ENCODE measurements at places on chromosomes 5 and 9.

DNA sequence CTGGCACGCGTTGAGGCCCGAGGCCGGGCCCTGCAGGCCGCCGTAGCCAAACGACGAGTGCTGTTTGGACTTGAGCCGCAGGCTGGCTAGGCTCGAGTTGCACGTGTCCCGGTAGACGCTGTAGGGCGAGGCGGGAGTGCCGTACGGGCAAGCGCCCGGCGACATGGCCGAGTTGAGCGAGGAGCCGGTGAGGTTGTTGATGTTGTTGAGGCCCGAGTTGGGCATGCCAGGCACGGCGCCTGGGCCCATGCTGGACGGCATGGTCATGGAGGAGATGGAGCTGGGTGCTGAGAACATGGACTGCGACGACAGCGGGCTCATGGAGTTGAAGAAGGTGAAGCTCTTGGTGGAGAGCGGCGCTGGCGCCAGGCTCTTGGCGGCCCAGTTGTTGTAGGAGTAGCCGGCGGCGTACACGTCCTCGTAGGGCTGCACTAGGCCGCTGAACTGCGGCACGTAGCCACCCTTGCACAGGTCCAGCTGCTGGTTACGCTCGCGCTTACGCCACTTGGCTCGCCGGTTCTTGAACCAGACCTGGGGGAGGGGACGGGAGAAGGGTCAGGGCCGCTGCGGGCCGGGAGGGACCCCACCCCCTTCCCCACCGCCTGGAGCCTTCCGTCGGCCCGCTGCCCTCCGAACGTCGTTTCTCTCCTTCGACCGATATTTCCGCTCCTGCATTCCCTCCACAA is 5.1 kb downstream of the PITX1 start:
- no peak for DNase-seq

- no peak for DNase-seq
Measured at GRCh38 chr9:112754578-112754977, 4.0 kb downstream of the SNX30 start.

DNA sequence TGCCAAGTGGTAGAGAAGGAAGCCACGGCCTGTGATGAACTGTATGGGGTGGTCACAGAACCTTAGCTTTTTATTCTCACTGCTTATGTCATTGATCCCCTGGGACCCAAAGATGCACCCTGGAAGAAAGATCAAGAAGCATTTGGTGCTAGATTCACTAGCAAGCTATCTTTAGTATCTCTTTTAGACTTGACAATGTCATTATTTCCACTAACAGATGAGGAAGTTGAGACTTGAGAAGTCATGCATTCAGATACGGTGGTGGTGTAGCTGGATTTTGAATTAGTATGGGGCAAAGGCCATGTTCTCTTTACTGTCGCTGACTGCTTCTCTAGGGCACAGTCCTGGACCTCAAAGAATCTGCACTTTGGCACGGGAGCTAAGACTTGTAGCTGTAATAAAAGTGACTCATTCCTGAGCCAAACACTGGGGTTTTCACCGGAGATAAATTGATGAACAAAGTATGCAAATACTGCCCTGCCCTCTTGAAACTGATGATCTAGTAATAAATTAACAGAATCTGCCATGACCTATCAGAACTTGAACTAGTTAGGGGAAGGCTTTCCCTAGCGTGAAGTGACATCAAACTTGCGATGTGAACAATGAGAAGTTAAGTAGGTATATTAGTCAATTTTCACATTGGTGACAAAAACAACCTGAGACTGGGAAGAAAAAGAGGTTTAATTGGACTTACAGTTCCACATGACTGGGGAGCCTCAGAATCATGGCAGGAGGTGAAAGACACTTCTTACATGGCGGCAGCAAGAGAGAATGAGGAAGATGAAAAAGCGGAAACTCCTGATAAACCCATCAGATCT is 5.4 kb downstream of the GDA start:
- no peak for DNase-seq

- no peak for DNase-seq
Measured at GRCh38 chr5:75279321-75279720, 42.6 kb upstream of the ANKRD31 start.

DNA sequence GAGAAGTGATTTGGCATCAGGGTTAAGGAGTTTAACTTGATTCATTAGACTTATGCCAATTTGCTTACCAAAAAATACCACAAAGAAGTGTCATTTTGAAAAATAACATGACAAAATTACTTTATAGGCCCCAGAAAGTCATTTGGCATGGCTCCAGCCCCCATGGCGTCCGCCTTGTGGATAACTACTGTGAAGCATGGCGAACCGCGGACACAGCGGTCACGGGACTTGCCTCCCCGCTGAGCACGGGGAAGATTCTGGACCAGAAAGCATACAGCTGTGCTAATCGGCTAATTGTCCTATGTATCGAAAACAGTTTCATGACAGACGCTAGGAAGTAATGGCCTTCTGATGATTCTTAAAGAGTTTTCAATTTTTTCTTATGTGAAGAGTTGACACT is 35.4 kb upstream of the TGFBR1 start:
- no peak for DNase-seq

- no peak for DNase-seq
Measured at GRCh38 chr5:140182803-140183367, 7.9 kb downstream of the CYSTM1 start.

- no peak for DNase-seq
Measured at GRCh38 chr9:23824830-23825591, 1.0 kb downstream of the ELAVL2 start.

- no peak for DNase-seq
Measured at GRCh38 chr5:113276001-113276400, 158.8 kb downstream of the TSSK1B start.

DNA sequence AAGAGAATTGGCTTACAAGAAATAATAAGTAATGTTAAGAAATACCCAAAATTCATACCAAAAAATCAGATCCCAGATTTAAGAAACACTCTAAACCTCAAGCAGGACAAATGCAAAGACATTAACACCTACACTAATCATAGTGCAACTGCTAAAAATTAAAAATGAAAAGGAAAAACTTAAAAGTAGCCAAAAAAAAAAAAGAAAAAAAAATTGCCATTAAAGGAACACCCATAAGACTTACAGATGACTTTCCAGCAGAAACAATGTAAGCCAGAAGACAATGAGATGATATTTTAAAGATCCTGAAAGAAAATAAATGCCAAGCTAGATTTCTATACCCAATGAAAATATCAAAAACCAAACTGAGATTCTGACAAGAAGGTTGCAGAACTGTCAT is 101.5 kb downstream of the DENND1A start:
- no peak for DNase-seq

GRCh38 chr5:40736103-40736875 is 19.5 kb downstream of the TTC33 start:
- DNase-seq, result no peak

- no peak for DNase-seq
Measured at GRCh38 chr9:124218987-124219461, 38.7 kb upstream of the NEK6 start.

GRCh38 chr5:104199771-104200170 is 637.2 kb upstream of the NUDT12 start:
- DNase-seq, result no peak

GRCh38 chr5:71734141-71734540 is 15.1 kb downstream of the CARTPT start:
- DNase-seq, result no peak

DNA sequence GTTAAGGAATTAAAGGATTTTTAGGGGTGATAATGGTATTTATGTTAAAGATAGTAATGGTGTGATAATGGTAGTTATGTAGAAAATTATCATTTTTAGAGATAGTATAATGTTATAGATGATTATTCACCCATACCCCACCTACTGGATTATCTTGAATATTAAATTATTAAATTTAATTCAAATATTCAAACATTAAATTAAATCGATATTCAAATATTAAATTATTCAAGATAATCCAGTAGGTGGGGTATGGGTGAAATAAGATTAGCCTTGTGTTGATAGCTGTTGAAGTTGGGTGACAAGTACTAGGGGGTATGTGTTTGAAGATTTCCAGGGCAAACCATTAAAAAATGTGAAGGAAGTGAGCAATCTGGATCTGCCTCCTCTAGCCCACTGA is 15.6 kb downstream of the FAM219A start:
- DNase-seq, result no peak

DNA sequence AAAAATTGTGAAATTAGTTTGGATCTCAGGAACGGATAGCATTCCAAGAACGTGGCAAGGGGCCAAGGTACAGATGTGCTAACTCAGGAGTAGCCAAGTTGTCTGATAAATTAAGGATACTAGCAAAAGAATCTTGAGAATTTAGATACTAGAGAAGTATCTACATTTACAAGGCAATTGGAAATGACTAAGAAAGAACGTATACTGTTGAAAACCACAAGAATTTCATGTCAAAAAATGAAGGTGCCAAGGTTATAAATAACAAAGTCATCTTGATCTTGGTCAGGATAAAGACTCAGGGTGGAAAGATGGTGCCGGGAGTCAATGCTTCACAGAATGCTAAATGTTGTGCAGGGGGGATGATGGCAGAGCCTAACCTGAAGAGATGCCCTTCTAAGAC is 19.2 kb downstream of the CAPSL start:
- DNase-seq, result no peak

DNA sequence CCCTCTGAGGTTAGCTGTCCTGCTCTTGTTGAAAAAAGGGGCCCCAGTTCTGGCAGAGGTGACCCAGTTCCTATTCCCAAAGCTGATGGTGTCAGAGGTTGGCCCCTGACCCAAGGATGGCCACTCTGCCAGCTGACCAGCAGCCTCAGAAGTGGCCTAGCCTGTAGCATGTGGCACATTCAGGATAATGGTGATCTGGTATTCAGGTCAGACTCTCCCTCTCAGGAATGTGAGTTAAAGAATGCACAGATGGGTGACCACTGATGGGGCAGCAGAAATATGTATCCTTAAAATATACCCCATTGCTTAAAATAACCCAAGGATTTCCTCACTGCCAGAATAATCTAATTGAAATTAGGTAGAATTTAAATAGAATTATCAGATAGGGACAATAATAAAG is 369.2 kb downstream of the SEMA5A start:
- DNase-seq, result no peak

DNA sequence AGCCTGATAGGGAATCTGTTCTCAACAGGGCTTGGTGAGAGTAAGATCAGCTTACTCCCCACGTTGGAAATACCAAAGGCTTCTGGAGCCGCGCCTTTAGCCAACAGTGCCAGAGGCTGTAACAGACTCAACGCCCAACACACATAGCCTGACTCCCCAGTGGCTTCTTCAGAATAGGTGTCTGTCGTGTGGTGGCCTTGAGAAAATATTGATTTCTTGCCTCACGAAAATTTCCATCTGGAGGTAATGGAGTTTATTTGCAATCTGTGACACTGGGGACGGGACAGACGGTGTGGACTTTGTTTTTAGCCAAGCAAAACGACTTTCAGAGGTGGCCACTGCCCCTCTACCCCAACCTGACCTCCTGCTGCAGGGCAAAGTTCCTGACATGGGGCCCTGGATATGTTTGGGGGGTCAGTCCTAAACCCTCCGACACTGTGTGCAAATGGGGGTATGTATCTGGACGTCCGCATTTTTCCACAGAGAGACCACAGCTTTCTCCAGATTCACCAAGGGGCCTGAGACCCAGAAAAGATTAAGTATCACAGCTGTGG is 189.3 kb downstream of the CDK5RAP2 start:
- no peak for DNase-seq

DNA sequence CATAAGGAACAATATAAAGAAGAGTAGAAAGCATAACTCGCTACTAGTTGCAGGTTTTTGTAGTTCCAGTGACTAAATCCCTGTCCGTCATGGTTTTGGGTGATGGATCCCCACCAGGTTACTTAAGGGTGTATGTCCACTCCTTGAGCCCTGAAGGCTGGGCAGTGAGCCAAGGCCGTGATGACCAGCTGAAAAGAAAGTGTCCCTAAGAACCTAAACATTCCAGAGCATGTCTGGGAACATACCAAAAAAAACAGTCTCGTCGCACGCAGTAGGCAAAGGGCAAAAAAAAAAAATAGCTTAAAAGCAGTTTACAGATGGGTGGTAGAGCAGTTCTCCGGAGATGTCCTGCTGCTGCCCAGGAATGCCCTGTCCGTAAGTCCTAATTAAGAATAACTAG is 21.4 kb upstream of the SNAPC3 start:
- no peak for DNase-seq

DNA sequence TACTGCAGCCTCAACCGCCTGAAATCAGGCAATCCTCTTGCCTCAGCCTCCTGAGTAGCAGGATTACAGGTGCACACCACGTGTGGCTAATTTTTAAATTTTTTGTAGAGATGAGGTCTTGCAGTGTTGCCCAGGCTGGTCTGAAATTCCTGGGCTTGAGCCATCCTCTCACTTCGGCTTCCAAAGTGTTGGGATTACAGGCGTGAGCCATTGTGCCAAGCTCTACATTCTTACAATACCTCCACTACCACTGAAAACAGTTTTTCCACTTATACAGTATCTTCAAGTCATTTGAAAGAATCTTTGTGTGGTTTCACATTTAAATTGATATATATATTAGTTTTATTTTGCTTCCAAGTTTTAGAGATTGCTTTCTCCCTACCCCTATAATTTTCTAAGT is 42.6 kb downstream of the LARP1 start:
- no peak for DNase-seq

DNA sequence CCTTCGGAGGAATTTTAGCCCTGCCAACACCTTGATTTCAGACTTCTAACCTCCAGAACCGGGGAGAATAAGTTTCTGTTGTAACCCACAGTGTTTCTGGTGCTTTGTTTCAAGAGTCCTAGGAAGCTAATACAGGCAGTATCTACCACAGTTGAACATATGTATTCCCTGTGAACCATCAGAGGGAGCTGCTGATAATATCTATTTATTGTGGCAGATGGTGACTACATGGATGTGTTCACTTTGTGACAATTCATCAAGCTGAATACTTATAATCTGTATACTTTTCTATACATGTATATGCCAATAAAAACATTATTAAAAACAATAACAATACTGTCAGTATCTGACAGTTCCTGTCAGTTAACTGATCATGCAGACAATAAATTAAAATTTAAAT is 137.2 kb upstream of the GNA14 start:
- no peak for DNase-seq

- DNase-seq, result no peak
Measured at GRCh38 chr5:171493646-171494393, 74.4 kb downstream of the FGF18 start.

DNA sequence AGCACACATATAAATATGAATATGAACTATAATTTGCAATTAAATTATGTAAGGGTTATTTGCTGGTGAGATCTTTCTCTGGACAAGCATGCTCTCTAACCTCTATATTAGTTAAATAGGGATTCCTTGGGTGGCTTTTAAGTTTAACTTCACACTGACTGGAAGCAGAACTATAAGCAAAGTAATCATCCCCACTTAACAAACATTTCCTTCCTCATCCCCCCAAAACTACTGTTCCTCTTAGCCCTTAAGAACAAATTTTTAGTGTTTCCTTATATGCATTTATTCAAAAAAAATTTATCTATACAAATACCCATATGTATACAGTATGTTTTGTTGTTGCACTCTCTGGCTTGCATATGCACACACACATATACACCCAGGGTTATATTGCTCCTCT is 512.1 kb upstream of the MEF2C start:
- DNase-seq, result no peak

DNA sequence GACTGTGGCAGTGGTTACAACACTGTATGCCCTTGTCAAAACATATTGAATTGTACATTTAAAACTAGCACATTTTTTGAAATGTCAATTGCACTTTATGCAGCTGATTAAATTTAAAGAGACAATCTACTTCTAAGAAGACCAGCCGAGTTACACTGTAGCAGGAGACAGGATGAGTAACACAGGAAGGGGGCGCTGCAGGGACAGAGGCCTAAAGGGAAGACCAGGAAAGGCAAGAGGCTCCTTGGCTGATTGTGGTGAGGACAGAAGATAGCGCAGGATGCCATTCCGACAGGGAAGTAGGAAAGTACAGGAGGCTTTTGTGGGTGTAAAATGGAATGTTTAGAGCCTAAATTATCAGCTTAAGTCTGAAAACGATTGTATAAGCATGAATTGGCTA is 28.2 kb upstream of the PPP2R2B start:
- DNase-seq, result no peak

All from stimulated activated CD8-positive, alpha-beta memory T cell treated with anti-CD3 and anti-CD28 coated beads, Interleukin-7, amount 100 ng/mL, for 1 hour (primary cell).